ENCODE measurements at places on chromosomes 16 and 17.
A peak's percentile ranks its signal among the peaks of the same experiment; 100 is the strongest.

GRCh38 chr17:78278139-78278741 lies 46.8 kb downstream of the TMEM235 start:
- DNase-seq = no peak

DNA sequence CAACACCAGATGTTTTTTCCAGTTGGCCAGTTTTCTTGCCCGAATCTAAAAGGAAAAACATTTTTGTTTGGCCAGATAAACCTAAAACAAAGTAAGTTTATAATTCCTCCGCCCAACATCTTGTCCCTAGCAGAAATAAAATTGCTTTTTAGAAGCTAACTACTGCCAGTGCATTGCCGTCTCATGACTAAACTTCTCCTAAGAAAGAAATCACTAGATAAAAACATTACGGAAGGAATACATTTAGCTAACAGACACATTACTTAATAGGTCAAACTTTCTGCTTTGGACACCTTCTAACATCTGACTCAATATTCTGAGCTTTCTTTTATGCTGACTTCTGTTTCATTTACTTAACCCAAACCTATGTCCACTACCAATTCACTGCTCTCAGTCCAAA lies 36.2 kb downstream of the FBXL20 start:
- no peak for DNase-seq

DNA sequence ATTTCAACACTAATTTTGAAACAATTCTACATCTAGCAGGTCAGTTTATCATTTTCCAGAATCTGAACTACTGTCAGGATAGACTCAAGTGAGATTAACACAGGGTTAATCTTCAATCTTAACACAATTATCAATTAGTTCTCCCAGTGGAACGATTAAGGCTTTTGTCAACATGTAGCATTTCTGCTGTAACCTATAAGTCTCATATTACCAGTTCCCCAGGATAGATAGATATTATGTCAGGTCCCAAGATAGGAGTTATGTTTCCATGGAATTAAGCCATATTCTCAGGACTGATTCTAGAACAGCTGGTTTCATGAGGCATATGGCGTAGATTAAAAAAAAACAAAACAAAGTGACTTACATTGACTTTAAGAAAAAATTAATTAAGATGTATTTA lies 4.4 kb upstream of the FBF1 start:
- DNase-seq = no peak

- DNase-seq = no peak
These were observed 37.6 kb upstream of the TEX2 start for GRCh38 chr17:64300699-64300965.

GRCh38 chr17:50180620-50181019 lies 14.8 kb downstream of the SGCA start:
- DNase-seq = no peak

GRCh38 chr16:29849505-29849904 lies 13.5 kb downstream of the CDIPT start:
- DNase-seq = no peak

GRCh38 chr17:39653662-39654331 lies 11.4 kb upstream of the TCAP start:
- peak; percentile 80 for DNase-seq

- DNase-seq = no peak
These were observed 93.1 kb downstream of the XYLT1 start for GRCh38 chr16:17377360-17378324.

- DNase-seq = no peak
These were observed 20.5 kb downstream of the SLC4A1 start for GRCh38 chr17:44247440-44247841.

- peak; percentile 88 for DNase-seq
These were observed at the start of gene AARSD1 for GRCh38 chr17:42964161-42964932. Gene AARSD1 (minus strand): TSS chr17:42964454. CDS start chr17:42964440, 14 bp downstream.

DNA sequence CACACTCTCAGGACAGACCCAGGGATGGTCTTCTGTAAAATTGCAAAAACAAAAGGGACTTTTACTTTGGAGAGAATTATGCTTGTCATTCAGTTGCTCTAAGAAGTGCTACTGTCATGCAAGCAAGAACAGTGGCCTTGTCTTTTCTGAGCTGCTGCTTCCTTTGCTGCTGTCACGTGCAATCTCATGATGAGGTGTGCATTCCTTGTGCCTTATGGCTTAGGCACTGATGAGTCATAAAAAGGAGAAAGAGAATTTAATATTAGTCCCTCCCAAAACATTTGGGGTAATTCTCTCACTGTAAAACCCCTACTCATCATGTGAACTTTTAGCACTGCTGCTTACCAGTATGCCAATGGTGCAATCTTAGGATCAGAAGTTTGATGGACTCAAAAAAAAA lies 2051.3 kb downstream of the TP53TG3F start:
- no peak for DNase-seq

- DNase-seq = no peak
These were observed 44.8 kb upstream of the MNT start for GRCh38 chr17:2445638-2446037.

DNA sequence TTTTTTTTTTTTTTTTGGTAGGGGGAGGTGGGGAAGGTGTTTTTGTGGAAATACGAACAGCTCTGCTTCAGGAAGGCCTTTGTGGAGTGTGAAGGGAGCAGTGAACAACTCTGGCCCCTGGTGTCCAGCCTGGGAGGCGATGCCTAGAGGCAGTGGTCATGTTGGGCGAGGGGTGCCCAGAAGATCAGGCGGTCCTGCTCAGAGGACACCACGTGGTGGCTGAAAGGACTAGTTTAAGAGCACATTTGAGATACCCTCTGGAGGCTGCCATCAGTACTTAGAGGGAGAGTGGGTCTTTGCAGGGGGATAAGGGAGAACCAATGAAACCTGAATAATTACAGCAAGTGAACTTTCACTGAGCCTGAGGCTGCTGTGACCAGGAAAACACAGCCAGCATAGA lies 40.1 kb upstream of the RHOT1 start:
- no peak for DNase-seq

DNA sequence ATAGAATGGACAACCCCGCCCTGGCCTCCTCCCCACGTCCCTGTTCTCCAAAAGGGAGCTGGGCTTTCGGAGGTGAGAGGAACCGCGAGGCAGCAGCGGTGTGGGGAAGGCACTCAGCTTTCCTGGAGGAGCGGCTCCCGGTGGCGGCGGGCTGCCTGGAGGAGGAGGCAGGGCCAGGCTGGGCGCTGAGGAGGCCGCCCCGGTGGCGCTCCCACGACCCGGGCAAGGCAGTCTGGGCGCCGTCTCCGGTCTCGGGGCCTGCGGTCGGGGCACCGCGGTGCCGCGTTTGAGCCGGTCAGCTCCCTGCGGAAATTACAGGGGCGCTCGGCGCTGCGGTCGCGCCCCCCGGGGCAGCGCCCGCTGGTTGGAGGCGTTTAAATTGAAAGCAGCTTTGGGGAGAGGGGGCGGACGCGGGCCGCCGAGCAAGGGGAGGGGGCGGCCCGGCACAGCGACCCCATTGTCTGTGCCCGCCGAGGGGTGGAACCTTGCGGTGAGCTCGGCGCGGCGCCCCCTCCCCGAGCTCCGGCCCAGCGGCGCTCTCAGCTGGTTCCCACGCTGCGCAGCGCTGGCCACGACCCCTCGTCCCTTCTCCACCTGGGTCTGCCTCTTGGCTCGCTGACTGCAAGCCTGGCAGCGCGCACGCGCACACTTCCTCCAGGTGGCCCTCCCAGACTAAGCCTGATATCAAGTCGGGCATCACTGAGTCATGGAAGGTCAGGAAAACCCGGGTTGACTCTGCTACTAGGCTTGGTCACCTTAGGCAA lies 58.7 kb upstream of the DLX4 start:
- DNase-seq = no peak

DNA sequence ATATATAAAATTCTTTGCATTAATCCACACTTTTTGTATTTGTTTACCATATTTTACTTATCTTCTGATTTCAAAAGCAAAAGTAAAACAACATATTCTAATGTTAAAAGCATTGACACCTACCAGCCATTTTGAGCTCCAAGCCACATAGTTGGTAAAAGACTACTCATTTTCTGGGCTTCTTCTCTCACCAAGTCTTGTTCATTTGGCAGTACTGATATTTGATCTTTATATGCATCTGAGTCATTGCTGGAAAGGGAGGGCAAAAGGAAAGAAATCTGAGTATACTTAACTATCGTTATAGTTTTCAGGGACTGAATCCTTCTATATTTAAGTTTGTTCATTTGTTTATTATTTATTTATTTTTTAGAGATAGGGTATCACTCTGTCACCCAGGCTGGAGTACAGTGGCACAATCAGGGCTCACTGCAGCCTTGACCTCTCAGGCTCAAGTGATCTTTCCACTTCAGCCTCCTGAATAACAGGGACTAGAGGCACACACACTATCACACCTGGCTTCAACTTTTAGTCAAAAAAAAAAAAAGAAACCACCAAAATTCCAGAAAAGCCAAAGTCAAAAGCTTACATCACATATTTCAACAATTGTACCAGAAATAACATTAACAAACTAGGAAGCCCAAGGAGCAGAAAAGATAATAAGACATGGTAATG lies 121.0 kb upstream of the TOB1 start:
- DNase-seq = no peak

GRCh38 chr17:51004249-51004648 lies 116.4 kb downstream of the SPAG9 start:
- DNase-seq = no peak

DNA sequence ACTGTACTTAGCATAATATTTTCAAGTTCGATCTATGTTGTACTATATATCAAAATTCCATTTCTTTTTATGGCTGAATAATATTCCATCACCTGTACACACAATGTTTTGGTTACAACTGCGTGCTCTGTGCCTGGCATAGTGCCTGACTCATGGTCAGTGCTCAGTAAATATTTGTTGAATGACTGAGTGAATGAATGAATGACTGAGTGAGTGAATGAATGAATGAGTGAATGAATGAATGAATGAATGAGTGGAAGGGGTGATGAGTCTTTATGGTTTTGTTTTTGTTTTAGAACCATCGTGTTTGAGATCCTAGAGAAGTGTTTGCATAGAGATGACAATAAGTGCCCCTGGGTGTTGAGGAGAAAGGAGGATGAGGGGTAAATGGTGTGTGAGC lies 155.3 kb downstream of the MRM1 start:
- DNase-seq = no peak

DNA sequence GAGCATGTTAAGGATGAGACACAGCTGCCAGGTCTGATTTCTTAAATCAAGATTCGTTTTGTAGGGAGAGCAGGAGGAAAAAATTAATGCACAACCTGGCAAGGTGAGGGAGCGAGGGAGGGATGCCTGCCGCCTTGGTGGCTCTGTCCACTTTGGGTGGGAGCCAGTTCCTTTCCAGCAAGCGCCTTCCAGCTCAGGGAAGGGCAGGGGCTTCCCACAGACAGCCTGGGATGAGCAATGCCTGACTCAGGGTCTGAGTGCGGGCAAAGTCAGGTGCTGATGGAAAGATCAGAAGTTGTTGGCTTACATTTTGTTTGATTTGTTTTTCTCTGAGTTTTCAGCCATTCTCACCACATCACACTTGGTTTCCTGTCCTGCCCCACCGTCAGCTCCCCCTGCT lies 220.7 kb downstream of the ENGASE start:
- DNase-seq = no peak

- DNase-seq = peak; percentile 72
These were observed 132.0 kb downstream of the ANKRD11 start for GRCh38 chr16:89358030-89359005.

GRCh38 chr16:85709766-85710585 lies 21.2 kb upstream of the GINS2 start:
- no peak for DNase-seq

DNA sequence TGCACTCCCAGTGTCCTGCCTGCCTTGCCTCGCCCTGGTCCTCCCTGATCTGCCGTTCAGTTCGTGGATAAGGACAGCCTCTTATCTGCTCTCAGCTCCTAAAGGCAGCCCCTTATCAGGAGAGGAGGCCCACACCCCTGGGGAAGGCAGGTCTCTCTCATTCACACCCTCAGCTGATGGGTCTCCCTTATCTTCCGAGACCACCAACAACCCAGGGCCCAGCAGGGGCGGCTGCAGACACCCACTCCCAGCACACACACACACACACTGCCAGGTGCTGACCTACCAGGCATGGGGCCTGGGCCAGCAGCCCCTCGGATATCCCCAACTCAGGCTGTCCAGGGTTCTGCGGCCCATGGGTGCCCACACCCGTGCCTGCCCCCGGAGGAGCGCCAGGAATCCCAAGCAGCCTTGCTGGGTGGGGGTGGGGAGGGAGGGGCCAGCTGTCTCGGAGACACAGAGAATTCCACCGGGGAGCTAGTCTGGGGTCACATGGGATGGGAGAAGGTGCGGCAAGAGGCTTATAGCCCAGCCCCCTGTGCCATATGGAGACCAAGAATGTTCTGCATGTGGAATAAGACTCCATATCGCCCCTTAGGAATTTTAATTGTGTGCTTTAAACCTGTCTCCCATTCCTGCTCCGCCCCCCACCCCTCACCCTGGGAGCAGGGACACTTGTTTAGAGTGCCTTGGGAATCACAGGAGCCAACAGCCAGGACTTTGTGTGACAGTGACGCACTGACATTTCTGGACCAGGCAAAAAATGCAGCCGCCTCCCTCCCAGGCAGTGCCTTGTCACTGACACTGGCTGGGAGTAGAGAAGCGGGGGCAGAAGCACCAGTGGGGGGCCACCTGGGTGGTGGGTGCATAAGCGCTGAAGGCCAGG lies 41.9 kb upstream of the EMP2 start:
- no peak for DNase-seq

- no peak for DNase-seq
These were observed 255.9 kb downstream of the CEP112 start for GRCh38 chr17:65936013-65936412.

DNA sequence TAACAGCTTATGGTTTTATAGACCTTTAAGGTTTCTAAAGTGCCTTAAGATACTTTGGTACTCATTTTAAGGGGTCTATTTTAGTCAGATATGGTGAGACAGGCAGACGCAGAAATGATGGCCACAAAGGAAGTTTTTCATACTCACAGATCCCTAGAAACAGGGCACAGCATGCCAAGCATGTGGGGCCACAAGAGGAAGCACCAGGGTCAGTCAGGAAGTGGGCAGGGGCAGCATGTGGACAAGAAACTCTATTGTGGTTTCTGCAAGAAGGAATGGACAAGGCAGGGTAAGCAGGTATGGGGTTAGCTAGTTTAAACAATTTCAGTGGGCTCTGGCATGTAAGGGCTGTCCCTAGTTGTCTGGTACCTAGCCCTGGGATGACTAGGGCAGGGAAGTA lies 8.5 kb downstream of the EFCAB3 start:
- no peak for DNase-seq

DNA sequence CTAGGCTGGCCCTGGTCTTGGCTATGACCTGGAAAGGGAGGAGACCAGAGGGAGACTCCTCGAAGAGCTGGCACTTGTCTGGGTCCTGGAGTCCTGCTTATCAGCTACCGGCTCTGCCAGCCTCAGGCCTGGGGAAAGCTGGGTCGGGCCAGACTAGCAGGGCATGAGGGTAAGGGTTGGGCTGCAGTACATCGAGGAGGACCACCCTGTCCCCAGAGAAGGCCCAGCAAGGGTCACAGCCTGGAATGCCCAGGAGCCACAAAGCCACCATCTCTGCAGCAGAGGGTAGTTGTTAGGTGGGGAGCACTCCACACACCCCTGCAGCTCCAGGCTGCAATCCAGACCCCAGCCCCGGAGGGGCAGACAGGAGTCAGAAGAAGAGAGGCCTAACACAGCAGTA lies 54.0 kb downstream of the SLC6A2 start:
- no peak for DNase-seq

GRCh38 chr17:77645072-77646045 lies 313.1 kb upstream of the TNRC6C start:
- DNase-seq = peak; percentile 25

GRCh38 chr16:30351586-30352419 lies 3.3 kb downstream of the CD2BP2 start:
- no peak for DNase-seq

All from T-helper 1 cell (primary cell).